ENCODE measurements at places on chromosomes 6 and 20.

- no peak for DNase-seq
These were observed 329.8 kb upstream of the SOX4 start for GRCh38 chr6:21263531-21264287.

GRCh38 chr6:69631552-69632346 lies 165.1 kb downstream of the LMBRD1 start:
- DNase-seq, result no peak

GRCh38 chr6:161011492-161012480 lies 20.2 kb downstream of the MAP3K4 start:
- no peak for DNase-seq

GRCh38 chr20:20869161-20869775 lies 156.8 kb upstream of the RALGAPA2 start:
- no peak for DNase-seq

DNA sequence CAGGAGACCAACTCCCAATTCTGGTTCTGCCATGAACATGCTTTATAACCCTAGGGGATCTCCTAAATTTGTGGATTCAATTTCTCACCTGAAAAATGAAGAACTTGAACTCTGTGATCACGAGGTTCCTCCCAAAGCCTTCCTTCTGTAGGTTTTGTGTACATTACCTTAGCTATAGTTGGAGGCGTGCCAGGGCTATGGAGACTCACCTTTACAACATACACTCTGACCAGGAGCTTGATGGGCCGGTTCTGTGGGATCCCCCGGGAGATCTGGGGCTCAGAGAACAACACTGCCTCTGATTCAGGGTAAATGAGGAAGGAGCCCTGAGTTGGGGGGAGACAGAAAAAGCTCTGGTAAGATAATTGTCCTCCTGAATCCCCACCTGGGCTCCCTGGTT lies 34.1 kb downstream of the ERGIC3 start:
- no peak for DNase-seq

DNA sequence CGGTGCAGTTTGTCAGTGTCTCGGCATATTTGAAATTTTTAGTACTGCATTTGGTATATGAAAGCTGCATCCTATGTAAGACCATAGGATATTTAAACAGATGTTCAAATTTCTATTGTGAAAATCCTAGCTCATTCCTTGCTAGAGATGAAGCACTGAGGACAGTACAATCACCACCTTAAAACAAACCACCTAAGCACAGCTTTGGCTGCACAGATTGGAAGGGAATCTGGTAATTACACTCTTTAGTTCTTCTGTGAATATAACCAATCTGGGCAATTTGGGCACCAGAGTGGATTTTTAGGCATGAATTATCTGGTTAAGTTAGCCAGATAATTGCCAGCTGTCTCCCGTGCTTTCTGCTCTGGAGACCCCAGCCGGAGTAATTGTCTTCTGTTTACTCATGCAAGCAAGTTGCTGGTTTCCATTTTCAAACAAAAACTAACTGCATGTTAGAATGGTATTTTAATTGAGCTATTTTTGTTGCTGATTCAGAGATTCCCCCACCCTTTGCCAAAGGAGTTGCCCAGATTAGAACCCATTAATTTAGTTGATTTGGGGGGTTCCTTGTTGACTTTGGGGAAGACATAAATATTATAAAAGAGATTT lies 36.9 kb downstream of the E2F3 start:
- no peak for DNase-seq

DNA sequence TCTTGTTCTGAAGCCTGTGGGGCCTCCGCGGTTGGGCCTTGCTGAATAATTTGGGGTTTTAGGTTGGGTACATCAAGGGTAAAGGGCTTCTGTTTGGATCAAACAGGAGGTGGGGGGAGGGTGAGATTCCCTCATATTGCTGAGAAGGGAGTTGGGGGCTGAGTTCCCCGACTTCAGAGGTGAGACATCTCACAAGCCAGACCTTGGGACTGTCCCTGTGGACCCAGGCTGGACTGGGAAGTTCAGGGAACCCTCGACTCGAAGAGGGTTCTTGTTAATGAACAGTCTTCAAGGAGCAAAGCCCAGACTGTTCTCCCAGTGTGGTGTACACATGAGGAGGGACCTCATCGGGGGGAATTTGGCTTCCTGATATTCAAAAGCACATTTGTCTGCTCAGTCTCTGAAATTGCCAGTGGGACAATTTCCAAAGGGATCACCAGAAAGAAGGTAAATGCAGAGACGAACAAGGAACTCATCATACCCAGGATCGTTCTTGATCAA lies 118.5 kb downstream of the SYCP2 start:
- no peak for DNase-seq

GRCh38 chr20:17304774-17305173 lies 77.9 kb downstream of the PCSK2 start:
- no peak for DNase-seq

DNA sequence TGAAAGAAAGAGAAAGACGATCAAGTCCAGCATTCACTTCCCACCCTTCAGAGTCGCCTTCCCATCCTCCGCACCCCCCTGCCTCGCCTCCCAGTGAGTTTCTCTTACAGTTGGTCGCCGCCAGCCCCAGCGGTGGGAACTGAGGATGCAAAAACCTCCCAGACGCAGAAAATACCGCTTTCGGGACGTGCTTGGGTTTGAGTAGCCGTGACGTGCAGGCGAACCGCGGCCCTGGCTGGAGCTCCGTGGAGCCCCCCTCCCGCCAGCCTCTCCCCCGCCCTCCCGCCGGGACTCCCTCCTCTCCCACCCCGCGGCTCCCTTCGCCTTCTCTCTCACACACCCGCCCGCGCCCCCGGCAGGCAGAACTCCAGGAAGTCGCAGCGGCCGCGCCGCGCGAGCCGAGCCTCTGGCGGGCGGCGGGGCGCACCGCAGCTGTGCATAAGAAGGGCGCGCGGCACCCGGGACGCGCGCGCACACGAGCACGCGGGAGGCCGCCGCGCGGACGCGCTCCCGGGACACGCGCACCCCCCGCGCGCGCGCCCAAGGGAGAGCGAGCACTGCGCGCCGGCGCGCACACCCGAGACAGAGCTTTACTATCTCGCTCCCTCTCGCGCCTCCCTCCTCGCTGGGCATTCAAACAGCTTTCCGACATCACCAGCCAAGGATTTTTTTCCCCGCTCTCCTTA lies at the start of gene ADGRB3:
Gene ADGRB3, plus strand, starts transcription at position 557 of the 686 bp plus-strand sequence. CDS start 3,394 bp downstream, outside the sequence.
- DNase-seq, result peak; percentile 70

DNA sequence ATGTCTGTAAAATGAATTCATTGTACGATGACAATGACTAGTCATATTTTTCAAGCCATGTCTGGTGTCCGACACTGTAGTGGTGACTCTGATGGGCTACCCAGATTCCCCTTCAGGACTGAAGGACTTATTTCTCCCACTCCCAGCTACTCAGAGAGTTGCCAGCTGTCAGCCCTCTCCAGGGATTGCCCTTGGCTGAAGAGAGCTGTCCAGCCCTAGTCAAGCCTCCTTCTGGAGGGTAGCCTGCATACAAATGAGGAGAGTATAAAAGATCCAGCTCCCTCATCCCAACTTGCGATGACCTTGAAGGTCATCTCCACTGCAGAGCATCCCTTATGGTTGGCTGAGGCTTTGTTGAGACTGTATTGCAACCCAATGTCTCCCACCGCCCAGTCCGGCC lies 29.9 kb downstream of the JPH2 start:
- DNase-seq, result no peak

- no peak for DNase-seq
These were observed 1.8 kb upstream of the JARID2 start for GRCh38 chr6:15243910-15244619.

GRCh38 chr6:73515204-73515655 lies 5.6 kb downstream of the EEF1A1 start:
- DNase-seq, result peak; percentile 32

All from ACHN (cell line).